Liver (tissue), 10 donors: ENCODE measurements at places on chromosomes 16 and 17.

GRCh38 chr16:17061326-17061725 lies 409.4 kb downstream of the XYLT1 start:
- DNase-seq = no peak

- peak; percentile 86 for DNase-seq
Observed at GRCh38 chr16:84970447-84971127, 40.7 kb downstream of the ZDHHC7 start.

- no peak for DNase-seq
Observed at GRCh38 chr17:42017866-42018200, 594 bp upstream of the DNAJC7 start.

DNA sequence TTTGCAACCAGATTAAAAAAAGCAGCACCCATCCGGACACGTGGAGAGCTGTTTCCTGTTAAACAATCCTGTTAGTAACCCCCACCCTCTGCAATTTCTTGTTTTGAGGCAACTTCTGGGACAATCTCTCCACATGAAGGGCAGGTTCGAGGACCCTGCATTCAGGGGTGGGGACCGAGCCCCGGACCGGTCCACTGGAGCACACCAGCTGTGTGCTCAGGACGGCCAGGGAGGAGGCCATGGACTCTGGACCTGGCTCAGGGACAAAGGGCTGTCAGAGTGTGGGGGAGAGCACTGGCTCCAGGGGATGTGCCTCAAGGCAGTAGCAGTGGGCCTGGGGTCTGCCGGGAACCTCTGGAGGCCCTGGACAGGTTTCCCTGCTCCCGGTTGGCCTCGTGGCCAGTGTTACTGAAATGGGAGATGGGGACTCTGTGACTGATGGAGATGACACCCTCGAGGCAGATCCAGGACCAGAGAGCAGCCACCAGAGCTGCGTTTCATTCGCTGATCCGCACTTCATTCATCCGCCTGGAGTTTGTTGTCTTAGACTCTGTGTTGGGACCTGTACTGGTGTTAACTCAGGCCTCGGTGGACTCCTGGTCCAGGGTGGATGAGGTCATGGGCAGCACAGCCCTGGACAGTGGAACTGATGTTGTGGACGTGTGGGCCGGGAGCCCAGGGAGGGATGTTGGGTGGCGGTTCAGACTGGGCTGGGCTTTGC lies 2.9 kb upstream of the CPNE7 start:
- DNase-seq = no peak

GRCh38 chr16:76913046-76913445 lies 277.9 kb upstream of the MON1B start:
- DNase-seq = no peak

DNA sequence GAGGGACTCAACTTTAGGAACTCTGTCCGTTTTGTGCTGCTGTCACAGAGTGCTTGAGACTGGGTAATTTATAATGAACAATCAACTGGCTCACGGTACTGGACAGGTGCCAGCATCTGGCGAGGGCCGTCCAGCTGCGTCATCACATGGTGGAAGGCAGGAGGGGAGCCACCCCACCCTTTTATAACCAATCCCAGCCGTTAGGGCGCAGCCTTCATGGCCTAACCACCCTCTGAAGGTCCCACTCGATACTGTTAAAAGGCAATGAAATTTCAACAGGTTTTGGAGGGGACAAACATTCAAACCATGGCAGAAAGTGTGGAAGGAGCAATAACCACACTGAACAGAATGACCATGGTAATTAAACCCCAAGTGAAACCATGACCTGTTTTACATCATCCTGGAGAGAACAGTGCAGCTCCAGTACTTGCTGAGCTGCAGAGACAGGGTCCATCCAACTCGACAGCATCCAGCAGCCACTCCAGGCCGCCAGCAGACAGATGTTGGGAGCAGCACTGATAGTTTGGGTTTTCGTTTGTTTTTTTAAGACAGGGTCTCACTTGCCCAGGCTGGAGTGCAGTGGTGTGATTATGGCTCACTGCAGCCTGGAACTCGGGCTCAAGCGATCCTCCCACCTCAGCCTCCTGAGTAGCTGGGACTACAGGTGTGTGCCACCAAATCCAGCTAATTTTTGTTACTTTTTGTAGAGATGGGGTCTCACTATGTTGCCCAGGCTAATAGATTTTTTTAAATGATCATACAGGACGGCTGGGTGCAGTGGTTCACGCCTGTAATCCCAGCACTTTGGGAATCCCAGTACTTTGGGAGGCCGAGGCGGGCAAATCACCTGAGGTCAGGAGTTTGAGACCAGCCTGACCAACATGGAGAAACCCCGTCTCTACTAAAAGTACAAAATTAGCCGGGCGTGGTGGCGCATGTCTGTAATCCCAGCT lies 11.0 kb downstream of the CHMP6 start:
- DNase-seq = no peak

DNA sequence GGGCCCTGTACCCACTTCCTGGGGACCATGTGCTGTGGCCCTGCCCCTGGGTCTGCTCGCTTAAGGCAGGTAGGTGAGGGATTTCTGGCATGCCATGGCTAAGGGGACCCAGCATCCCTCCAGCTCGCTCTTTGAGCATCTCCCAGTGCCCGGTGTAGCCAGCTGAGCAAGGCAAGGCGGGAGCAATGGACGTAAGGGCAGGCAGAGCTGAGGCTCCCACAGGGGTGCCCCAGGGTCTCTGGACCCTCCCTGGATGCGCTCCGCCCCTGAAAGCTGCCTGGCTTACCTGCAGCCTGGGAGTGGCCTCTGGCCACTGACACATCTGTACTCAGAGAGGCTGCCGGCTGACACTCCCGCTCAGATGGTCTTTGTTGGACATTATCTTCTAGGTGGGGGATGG lies 189.9 kb downstream of the IRF8 start:
- no peak for DNase-seq

- DNase-seq = no peak
Observed at GRCh38 chr17:43823350-43824084, 9.4 kb downstream of the MPP3 start.

DNA sequence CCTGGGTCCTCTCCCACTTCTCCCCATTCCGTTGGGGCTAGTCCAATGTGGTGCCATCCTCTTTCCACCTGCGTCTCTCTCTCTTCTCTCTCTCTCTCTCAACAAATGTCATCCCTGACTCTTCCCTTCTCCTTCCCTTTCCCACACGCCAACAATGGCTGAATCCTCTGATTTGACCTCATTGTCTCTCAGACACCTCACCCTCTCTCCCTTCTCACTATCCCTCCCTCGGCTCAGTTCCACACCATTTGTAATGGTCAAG lies 628 bp upstream of the ZNF18 start:
- DNase-seq = no peak

- no peak for DNase-seq
Observed at GRCh38 chr16:877242-878071, 76.9 kb upstream of the GNG13 start.

DNA sequence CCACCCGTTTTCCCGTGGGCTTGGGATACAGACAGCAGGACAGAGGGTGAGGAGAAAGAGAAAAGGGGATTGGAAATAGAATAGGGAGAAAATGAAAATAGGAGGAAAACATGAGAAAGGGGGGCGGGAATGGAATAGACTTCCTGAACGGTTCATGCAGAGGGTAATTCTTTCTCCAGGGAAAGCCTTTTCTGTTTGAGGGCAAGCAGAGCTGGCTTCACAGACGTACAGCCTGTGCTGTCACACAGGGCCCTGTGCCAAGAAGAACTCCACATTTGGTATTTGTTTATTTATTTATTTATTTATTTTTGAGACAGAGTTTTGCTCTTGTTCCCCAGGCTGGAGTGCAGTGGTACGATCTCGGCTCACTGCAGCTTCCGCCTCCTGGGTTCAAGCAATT lies 12.0 kb downstream of the MILR1 start:
- DNase-seq = no peak

- no peak for DNase-seq
Observed at GRCh38 chr17:82887255-82888164, 47.7 kb upstream of the ZNF750 start.

DNA sequence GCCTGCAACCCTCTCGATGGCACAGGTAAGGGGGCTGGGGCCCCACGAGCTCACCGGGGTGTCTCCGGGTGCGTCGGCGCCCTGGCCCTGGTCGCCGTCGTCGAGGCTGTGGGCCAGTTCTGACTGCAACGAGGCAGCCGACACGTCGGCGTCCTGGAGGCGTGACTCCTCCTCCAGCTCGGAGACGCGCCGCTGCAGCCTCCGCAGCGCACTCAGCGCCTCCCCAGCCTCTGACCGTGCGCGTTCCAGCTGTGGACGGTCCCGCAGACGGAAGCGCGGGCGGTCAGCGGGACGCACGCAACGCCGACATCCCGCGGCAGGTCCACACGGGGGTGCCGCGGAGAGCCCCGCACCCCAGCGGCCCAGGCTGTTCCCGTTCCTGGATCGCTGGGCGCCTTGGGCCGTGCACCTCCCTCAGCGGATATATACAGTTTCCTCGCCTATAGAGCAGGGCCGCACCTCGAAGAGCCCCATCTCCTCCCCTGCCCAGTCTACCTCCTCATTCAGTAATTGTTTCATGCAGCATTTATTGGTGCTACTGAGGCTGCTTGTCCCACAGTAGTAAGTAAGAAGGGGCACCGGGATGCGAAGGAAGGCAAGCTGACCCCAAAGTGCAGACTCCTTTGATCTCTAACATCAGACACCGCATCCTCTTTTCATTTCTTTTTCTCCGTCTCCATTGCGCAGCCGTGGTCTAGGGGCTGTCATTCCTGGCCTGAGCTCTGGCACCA lies 5.8 kb downstream of the THOC6 start:
- DNase-seq = no peak

GRCh38 chr17:6110088-6110487 lies 39.9 kb downstream of the WSCD1 start:
- DNase-seq = no peak

DNA sequence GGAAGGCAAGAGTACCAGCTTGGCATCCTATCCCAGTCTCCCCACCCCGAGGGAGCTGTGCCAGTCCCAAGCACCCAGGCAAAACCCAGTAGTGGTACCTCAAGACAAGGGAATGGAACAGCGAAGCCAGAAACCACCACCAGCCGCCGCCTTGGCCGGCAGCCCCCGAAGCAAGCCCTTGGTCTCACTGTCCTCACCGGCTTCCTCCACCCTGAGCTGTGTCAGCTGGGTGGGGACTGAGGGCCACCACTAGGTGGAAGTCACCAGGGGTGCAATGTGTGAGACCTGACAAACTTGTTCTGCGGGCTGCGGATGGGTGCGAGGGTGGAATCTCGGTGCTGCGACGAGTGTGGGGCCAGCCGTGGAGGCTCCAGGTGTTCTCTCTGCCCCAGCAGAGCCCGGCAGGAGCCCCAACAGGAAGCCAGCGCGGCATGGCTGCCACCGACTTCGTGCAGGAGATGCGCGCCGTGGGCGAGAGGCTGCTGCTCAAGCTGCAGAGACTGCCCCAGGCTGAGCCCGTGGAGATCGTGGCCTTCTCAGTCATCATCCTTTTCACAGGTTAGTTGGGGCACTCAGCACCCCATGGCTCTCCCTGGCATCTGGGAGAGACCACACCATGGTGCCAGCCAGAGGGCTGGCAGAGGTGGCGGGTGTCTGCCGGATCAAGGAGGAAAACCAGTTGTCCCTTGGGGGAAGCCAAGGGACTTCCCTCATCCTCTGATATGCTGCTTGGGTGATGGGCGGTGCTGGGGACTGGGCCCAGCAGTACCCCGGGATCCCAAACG lies 6.7 kb downstream of the SMIM5 start:
- no peak for DNase-seq

DNA sequence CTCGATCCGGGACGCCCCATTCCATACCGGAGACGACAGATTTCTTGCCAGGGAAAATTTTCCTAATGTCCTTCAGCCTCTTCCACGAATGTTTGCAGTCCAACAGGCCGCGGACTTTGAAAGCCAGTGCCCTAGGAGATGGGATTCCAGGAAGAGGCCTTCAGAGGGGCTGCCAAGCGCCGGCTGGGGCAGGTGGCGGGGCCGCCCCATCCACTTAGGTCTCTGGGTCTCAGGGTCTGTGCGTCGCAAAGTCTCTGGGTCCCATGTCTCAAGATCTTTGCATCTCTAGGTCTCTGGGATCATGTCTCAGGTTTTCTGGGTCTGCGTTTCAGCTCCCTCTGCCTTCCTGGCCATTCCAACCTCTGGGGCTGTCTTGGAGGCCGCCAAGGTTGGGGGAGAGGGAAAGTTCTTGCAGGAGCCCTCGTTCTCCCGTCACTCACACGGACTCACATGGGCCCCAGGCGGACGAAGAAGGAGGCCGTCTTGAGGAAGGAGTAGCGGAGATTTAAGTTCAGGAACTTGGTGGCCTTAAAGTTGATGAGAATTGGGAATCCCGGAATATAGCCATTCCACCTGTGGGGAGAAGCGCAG lies 7.2 kb downstream of the ALOX12B start:
- DNase-seq = no peak

GRCh38 chr17:40344421-40345160 lies 19.9 kb downstream of the GJD3 start:
- no peak for DNase-seq

- no peak for DNase-seq
Observed at GRCh38 chr17:48011405-48012150, 26.0 kb downstream of the COPZ2 start.

DNA sequence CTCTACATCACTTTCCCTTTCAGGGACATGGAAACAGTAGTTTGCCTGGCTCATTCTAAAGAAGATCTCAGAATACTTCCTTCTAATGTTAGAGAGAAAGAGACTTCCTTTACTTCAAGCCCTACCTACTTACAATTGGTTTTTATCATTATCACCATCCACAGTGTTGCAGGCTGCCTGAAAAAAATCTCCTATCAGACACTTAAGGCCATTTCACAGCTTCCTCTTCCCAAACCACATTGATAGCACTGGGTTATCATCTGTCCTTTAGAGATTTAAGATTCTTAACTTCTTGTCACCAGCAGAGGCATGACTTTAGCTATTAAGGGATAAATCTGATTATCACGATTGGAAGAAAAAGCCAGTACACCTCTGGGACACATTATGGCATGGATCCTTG lies 178.5 kb upstream of the TBX2 start:
- DNase-seq = no peak

GRCh38 chr17:17059301-17059890 lies 17.1 kb downstream of the MPRIP start:
- no peak for DNase-seq

- DNase-seq = no peak
Observed at GRCh38 chr17:10172241-10172741, 26.1 kb downstream of the GAS7 start.

- DNase-seq = peak; percentile 89
Observed at GRCh38 chr16:1983544-1984346, at the start of gene GFER. TSS of gene GFER (plus strand) at chr16:1984193. CDS start at chr16:1984219, 26 bp downstream.
